ENCODE measurements at places on chromosomes 13 and 19.
A peak's percentile ranks its signal among the peaks of the same experiment; 100 is the strongest.

DNA sequence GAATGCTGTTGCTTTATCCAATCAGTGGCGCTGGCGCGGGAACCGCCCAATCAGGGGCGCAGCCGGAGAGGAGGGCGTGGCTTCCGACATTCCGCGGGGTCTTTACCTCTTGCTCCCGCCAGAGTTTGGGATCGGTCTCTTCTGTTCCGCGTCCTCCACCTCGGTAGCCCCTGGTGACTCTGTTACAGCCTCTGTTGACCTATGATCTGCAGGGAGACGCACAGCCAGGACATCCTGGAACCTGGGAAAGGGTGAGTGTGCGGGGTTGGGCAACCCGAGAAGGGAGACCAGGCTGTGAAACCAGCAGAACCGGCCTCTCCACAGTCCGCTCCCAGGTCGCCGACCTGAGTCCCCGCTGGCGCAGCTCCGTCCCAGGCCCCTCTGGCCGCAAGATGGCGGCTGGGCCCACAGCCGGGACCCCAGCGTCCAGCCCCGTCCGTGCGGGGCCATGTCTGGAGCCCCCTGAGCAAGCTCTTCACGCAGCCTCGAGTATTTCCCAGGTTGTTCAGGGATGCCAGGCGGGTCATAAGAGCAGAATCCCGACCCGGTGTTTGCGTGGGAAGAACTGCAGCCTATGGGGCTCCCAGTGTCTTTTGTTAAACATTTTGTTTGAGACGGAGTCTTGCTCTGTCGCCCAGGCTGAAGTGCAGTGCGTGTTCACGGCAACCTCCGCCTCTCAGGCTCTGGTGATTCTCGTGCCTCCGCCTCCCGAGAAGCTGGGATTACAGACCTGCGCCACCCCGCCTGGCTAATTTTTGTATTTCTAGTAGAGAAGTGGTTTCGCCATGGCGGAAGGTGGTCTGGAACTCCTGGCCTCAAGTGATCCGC is 4.4 kb upstream of the ZNF681 start:
- DNase-seq = no peak

DNA sequence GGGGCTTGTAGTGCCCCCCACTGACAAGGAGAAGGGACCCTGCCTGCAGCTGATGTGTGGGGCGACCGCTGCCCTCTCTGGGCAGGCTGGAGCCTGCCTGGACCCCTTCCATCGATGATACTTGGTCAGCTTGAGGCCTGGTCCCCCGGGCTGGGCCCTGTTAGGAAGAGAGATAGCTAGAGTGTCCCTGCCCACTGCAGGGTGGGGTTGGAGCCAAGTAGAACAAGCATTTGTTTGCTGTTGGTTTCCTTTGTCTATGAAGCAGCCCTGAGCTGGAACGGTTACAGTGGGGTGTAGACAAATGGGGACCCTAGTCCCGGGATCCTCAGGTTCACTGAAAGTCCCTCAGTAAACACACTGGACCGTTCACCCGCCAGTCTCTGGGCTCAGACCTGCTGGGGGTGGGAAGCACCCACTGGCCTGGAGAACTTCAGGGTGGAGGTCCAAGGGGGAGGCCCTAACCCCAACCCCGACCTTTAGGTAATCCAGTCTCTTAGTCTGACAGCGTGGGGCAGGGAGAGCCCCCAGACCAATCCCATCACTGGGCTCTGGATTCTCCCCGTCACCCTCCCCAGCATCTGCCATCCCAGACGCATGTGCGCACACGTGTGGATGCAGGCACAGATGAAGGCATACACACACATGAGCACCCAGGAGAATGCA is 204.8 kb upstream of the ZNF536 start:
- no peak for DNase-seq

DNA sequence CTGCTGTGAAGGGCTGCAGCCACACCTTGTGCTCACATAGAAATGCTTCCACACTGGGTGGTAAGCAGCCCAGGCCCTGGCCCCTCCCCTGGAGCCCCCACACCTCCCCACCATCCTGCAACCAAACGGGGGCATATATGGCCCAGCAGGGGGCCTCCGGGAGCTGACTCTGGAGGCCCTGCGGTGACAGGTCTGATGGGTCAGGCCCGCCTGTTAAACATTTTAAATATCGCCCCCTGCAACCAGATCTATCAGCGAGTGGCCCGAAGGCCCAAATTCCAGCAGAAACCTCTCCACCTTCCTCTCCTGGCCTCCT is 48.0 kb upstream of the KATNAL1 start:
- DNase-seq = peak; percentile 7

DNA sequence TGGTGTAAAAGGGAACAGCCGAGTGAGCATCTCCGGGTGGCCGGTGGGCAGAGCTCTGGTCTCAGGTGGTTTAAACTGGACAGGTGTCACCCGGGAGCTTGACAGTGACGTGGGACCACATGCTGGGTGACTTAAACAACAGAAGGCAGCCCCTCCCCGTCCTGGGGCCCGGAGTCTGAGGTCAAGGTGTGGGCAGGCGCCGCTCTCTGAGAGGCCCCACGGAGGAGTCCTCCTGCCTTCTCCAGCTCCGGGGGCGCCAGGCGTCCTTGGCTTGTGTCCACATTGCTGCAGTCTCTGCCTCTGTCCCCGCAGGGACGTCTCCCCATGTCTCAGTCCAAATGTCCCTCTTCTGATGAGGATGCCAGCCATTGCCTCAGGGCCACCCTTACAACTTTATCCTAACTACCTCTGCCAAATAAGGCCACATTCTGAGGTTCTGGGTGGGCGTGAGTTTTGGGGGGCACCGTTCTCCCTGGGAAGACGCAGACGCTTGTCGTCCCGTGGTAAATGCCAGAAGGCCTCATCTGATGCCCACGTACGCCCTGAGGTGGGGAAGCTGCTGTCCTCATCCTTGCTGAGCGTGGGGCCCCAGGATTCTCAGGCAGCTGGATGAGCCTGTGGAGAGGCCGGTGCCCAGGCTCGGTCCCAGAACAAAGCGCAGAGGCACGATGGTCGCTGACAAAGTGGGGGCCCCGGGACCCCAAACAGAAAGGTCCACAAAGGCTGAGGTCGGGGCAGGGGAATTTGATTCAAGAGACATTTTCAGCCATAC is 12.9 kb downstream of the GZMM start:
- no peak for DNase-seq

DNA sequence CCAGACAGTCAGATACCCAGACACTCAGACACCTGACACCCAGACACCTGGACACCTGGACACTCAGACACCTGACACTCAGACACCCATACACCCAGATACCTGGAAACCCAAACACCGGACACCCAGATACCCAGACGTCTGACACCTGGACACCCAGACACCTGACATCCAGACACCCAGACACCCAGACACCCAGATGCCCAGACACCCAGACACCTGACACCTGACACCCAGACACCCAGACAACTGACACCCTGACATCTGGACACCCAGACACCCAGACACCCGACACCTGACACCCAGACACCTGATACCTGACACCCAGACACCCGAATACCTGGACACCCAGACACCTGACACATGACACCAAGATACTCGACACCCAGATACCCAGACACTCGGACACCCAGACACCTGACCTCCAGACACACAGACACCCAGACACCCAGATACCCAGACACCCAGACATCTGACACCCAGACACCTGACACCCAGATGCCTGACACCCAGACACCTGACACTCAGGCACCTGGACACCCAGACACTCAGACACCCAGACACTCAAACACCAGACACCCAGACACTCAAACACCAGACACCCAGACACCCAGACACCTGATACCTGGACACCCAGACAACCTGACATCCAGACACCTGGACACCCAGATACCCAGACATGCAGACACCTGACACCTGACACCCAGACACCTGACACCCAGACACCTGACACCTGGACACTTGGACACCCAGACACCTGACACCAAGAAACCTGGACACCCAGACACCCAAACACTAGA is 19.1 kb downstream of the C19orf12 start:
- no peak for DNase-seq
